ENCODE measurements at places on chromosomes 1 and 21.

DNA sequence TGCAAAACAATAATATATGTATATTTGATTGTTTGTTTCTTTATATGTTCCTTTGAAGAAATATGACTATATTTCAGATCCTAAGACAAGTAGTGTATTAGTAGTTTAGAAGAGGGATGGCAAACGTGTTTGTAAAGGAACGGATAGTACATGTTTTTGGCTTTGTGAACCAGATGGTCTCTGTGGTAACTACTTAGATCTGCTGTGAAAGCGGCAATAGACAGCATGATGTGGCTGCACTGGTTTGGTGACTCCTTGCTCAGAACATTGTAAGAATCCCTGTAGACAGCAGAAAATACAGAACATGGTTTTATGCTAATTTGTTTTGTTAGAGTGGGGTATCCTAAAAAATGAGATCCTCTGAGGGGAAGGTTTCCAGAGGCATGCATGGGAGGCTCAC lies 3.1 kb downstream of the ACADM start:
- no peak for DNase-seq

DNA sequence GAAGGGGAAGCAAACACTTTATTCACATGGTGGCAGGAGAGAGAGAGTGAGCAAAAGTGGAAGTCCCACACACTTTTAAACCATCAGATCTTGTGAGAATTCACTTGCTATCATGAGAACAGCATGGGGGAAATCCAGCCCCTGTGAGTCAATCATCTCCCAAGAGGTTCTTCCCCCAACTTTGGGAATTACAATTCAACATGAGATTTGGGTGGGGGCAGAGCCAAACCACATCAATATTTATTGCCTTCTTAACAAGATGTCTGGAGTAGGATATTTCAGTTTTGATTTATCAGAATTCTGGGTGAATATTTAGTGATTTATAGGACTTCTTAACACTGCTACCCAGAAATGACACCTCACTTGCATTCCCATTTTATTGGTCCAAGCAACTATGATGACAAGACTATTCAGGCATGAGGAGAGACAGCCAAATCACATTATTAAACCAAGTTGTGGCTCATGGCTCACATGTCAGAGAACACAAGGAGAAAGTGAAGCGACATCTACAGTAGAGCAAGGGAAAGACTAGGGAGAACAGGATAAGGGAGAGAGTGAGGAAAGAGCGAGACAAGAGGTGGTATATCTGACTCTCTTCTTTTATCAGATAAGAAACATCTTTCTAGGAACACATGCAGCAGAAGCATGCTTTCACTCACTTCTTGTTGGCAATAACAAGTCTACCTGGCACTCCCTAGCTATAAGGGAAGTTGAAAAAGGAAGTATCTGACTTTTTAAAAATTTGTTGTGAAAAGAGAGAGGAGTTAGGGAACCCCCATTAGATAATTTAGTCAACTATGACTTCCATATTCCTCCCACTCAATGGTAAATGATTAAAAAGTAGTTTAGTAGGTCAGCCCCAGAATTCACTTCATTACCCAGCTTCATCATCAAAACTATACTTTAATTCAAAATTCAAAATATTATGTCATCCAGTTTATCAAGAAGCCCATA lies 36.6 kb upstream of the PTPRC start:
- no peak for DNase-seq

DNA sequence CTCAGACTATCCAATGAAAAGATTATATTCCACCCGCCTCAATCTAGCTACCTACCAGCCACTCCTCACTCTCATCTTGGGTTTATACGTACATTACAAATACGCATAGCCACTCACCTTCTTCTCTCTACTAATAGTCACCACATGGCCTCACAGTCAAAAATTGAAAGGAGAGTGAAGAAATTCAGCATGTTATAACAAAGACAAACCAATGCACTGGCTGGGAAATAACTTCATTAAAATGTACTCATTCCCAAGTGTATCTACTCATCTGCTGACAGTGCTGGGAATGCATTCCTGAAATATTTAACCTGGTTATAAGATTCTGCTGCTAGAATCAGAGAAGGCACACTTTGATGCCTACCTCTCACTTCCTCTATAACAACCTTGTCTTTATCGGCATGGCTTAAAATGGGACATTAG lies 6.5 kb downstream of the ZNF644 start:
- no peak for DNase-seq

DNA sequence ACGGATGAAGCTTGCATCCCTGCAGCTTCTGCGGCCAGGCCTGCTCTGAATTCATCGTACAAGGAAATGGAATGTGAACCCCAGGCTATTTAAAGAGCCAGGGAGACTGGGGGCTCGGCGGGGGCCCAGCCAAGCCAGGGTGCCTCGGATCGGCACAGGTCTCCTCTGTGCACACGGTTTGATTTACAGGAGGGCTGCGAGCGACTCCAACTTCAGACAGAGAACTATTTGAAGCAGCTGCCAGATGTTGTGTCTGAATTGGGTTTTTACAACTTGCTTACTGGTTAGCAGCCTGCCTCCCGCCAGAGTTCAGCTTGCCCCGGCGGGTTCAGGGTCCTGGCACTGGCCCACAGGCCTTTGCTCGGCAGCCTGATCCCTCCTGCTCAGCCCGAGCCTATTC lies 83.2 kb downstream of the SPSB1 start:
- DNase-seq, result no peak

- no peak for DNase-seq
Measured at GRCh38 chr1:59691261-59691660, 123.5 kb upstream of the HOOK1 start.

GRCh38 chr1:179786815-179787685 lies 44.0 kb downstream of the FAM163A start:
- no peak for DNase-seq

DNA sequence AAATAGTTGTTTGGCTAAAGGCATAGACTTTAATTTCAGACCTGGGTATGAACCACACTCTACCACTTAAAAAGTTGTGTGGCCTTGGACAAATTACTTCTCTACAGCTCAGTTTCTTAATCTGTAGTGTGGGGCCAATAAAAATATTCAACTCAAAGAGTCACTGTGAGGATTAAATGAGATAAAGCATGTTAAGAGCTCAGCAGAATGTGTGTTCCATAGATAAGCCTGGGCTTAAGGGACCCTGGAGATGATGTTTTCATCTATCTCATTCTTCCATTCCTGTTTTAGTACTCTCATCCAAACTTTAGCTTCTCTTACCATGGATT lies 17.7 kb downstream of the S100A10 start:
- no peak for DNase-seq

DNA sequence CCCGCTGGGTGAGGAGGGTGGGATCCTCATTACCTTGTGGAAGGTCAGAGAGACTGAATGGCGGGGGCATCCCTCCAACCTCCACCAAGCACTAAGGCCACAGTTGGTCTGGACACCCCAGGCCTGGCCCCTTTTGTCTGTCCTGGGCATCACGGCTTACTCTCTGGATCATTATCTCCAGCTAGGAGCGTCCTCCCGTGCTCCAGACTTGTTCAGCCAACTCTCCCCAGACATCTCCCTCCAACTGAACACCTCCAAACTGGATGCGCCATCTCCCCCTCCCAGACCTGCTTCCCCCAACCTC lies 7.3 kb upstream of the GJB5 start:
- DNase-seq, result no peak

DNA sequence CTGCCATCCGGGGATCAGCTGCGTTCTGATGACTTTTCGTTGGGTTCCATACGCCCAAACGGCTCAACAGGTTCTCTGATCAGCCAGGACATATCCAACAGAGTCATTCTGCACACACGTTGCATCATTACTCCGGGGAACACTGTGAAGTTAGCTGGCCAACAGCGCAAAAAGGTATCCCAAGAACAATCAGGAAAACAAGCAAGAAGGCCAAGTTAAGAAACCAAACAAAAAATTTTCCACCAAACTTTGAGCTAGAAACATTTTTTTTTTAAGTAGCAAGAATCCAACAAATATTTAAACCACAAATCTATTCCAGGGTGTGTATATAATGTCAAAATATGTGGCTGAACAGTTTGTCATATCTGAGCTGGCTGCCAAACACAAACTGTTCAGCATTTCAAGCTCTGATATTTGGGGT lies 29.2 kb downstream of the NID1 start:
- no peak for DNase-seq

- DNase-seq, result no peak
Measured at GRCh38 chr1:167799747-167800146, 78.0 kb downstream of the MPZL1 start.

DNA sequence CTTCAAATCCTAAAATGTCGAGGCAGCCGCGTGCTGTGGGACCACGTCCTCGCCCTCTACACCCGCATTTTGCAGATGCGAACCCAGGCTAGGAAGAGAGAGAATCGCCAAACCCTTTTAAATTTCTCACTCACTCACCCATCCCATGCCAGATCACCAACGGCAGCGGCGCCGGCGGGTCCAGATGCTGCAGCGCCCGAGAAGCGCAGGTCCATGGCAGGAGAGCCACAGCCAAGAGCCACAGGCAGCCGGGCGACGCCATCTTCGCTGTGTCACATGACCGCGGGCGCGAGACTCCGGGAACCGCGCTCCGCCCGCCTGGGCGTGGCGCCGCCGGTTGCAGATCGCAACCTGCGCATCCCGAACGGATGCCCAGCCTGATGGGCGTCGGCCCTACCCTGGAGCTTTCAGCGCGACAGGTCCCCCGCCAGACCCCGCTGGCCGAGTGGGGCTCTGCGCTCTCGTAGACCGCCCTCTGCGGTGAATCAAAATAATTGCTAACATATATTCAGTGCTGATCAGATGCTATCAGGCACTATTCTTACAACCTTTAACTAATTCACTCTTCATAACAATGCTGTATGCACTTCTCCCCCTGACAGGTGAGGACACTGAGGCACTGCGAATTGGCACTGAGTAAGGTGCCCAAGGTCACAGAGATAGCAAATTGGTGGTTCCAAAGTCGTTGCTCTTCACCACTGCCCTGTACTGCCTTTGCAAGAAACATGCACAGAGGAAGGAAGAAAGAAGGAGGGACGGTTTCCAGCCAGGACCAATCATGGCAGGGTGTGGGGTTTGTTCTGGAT lies at the start of gene PPT1:
TSS of gene PPT1 (minus strand) at position 276 of the 806 bp plus-strand sequence. CDS start at position 262, 14 bp downstream.
- no peak for DNase-seq

- DNase-seq, result no peak
Measured at GRCh38 chr1:212700892-212701819, 1.5 kb upstream of the BATF3 start.

- DNase-seq, result no peak
Measured at GRCh38 chr1:160365325-160365724, 1.5 kb upstream of the NHLH1 start.

DNA sequence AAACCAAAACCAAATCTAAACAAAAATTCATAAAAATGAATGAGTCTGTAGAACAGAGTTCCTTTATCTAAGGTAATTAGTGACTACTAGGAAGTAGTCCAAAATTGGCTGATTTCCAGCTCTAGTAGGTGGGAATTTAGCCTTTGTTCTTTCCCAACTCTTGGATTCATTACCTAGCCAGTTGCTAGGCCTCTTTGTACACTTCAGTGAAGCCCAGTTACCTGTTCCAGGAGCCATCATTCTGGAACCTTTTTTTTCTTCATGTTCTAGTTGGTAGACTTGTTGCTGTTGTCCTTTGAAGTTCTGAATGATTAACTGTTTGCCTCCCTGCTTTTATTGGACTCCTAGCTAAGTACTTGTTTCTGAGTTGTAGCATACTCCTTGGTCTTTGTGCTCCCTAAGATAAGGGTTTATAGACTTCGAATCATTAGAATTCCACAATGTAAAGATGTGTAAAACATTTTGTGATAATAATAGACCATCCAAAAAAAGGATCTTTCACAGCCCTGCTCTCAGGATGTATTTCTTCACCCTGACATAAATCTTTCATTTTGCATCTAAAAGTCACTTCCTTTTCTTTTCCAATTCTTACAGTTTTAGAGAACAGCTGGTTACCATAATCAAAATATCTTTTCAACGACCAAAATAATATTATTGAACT lies 9.8 kb downstream of the PLA2G4A start:
- DNase-seq, result no peak

- no peak for DNase-seq
Measured at GRCh38 chr1:78779831-78780230, 130.2 kb downstream of the IFI44 start.

GRCh38 chr21:45768011-45768739 lies 124.7 kb downstream of the PCBP3 start:
- DNase-seq, result no peak

DNA sequence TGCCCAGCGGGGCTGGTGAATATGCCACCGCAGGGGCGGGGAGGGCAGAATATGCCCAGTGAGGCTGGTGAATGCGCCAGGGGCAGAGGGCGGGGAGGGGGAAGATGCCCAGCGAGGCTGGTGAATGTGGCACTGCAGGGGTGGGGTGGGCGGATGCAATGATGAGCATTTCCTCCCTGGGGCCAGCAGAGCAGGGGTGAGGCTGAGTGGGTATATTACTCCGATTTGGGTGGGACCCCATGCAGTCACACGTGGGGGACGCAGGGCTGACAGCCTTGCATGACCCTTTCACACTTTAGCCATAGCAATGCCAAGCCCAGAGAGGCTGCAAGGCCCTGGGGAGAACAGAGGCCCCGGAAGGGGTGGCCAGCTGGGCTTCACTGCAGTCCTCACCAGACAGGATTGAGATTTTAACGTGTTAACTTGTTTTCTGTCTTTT lies 9.3 kb upstream of the SLX9 start:
- DNase-seq, result no peak

DNA sequence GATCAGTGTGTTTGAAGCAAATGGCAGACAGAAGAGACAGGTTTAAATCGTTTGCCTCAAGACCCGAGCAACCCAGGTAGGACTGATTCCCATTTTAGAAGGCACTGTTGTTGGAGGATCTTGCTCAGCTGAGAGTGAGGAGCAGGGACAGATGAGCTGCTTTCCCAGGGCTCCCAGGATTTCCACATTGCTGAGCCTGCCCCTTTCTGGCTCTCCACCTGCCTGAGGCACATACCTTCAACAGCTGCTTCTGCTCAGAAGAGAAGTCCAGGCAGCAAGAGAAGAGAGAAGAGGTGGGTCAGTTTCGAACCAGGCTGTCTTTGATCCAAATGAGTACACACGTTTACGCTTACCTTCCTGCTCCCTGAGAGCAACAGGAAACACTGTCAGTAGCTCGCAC lies 5.7 kb downstream of the TNNT2 start:
- no peak for DNase-seq

GRCh38 chr1:115467196-115467595 lies 129.1 kb upstream of the NGF start:
- DNase-seq, result no peak

DNA sequence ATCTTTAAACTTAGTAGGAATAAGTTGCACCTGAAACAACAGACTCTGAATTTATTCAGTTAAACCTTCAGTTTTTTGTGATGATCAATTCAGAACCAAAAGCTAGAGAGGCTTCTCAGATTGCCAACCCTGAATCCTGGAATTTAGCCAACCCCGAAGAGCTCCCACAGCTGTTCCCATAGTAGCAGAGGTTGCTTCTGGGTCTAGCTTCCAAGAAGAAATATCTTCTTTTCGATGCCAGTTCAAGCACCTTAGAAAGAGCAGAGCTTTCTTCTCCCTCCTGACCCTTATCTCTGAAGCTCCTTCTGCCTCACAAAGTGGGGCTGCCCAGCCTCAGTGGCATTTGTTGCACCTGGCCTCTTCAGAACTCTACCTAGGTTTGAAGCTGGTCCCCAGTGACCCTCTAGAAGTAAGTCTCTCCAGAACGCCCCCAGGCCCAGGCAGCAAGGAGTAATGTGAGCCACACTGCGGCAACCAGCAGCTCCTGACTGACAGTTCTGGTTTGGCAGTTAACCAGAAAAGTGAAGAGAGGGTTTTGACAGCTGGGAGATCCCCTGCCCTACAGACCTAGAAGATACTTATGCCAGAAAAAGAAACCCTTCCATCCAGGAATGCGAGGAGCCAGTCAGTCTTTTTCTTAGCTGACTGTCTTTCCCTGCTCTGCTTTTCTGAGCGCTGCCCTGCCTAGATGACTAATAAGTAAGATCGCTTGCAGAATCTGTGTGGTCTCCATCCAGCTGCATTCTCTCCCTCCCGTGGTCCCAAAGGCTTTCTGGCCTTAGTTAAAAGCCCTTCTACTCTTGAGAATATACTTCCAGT lies 165.9 kb downstream of the ADGRL4 start:
- DNase-seq, result no peak
